ENCODE measurements at places on chromosomes 7 and 10.
A peak's percentile ranks its signal among the peaks of the same experiment; 100 is the strongest.

DNA sequence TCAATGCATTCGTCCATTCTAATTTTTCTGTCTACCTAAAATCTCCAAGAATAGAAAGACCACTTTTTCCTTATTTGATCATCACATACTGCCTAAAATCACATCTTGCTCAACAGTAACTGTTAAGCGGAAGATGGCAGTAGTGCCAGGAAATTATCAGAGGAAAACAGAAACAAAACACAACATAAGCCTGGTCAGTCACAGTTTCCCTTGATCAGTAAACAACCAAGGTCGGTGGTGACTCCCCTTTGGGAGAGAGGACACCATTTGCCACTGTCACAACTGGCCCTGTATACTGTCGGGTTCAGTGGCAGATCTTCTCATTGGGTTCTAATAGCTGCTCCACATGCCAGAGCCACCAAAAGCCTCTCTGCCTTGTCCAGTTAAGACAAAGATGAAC, 106.6 kb downstream of the PLXNA4 start:
- no peak for DNase-seq

DNA sequence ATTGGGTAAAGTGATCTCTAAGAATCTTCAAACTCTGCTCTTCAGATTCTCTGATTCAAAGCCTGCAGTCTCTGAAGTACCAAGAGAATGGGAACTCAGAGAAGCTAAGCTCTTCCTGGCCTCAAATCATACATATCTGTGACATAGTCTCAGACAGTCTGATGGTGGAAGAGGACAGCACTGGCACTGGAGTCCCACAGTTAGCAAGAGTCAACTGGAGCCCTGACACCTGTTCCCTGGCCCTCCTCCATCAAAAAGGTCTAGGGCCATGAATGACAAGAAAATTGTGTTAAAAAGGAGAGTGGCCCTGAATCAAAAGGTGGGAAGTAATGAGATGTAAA, 37.7 kb downstream of the PRSS2 start:
- DNase-seq: no peak

GRCh38 chr10:131071721-131072120, 239.8 kb downstream of the TCERG1L start:
- no peak for DNase-seq

- peak; percentile 2 for DNase-seq
Measured at GRCh38 chr10:75211007-75211691, 553 bp downstream of the VDAC2 start.

GRCh38 chr7:15750727-15751126, 64.2 kb upstream of the MEOX2 start:
- DNase-seq: no peak

DNA sequence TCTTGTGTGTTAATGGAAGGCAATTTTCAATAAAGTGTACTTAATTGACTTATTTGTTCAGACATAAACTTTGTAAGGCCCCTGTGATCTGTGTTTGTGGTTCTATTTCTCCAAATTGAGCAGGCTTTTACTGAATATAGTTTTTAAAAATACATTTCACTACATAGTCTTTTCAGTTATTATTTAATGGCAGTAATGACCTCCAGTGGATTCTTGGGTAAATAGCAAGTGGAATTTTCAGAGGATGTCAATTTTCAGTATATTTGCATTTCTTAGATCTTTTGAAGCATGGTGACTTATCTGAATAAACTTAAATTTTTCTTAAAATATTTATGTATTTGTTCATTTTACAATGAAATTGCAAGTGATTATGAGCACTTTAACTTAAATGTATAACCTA, 203.1 kb upstream of the PCLO start:
- DNase-seq: no peak

DNA sequence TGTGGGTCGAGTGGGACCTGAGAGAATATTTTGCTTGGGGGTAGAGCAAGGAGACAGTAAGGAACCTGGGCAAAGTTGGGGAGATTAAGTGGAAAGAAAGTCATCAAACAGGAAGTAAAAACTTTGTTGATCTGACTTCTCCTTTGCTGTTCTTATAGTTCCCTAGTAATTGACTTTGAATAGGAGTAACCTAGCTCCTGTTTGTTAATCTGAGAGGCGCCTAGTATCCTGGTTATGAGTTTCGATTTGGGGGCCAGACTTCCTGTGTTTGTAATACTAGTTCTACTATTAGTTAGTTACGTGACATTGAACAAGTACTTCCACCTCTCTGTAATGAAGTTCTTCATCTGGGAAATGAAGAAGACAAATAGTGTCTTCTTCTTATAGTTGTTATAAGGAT, 99.1 kb downstream of the ZNF365 start:
- no peak for DNase-seq

- DNase-seq: no peak
Measured at GRCh38 chr10:71799608-71800453, 26.5 kb upstream of the VSIR start.

DNA sequence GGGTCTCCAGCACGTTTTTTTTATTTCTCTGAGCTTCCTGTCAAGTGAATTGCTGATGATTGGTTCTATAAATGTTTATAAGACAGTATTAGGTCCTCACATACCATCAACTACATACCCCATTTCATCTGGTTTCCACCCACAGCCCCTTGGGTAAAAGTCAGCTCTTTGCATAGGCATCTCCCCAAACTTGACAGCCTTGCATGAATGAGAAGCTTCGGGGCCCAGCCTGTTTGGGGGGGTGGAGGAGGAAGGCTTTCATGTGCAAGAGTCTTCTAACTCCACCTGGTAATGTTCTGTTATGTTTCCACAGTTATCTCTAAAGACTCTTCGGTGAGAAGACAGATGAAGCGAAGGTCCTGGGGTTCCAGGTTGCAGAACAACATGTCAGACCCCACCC, 75.4 kb downstream of the SCRN1 start:
- DNase-seq: no peak

DNA sequence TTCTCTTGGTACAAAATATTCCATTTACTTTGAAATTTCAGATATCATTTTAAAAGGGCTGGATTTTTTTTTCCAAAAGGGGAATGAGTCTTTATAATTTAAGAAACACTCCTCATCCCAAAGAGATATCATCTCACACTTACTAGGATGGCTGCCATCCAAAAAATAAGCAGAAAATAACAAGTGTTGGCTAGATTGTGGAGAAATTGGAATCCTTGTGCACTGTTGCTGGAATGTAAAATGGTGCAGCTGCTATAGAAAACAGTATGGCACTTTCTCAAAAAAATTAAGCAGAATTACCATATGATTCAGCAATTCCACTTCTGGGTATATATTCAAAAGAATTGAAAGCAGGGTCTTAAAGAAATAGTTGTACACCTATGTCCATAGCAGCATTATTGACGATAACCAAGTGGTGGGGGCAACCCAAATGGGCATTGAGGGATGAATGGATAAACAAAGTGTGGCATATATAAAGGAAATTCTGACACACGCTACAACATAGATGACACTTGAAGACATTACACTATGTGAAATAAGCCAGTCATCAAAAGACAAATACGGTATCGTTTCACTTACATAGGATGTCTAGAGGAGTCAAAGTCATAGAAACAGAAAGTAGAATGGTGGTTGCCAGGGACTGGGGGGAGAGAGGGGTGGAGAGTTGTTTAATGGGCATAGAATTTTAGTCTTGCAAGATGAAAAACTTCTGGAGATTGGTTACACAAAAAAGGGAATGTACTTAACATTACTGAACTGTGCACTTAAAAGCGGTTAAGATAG, 53.8 kb downstream of the LSM5 start:
- no peak for DNase-seq

DNA sequence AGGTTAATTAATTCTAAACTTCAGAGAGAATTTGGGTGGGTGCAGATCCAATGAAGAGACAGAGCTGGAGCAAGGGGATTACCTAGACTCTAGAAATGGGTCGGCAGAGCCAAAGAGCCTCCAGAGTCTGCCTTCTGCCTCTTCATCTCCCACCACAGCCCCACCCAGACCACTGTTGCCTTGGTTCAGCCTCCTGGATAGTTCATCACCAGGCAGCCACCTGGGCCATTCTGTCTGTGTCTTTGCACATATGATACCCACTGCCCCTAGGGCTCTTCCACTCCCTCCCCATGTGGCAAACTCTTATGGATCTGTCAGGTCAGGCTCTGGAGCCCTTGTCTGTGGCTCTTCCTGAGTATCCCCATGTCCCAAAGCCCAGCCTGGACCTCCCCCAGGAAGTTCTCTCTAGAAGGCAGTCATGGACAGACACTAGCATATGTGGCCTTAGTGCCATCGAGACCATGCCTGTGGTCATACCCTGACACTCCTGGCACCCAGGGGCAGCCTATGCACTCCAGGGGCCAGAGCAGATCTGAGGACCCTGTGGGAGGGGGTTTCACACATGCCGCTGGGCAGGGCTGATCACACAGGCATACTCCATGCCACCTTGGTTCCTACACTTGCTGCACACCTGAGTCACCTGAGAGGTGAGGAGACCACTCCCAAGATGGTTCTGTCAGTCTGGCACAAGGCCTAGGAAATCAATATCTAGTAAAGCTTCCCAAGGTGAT, 41.6 kb downstream of the FRMPD2 start:
- DNase-seq: no peak

DNA sequence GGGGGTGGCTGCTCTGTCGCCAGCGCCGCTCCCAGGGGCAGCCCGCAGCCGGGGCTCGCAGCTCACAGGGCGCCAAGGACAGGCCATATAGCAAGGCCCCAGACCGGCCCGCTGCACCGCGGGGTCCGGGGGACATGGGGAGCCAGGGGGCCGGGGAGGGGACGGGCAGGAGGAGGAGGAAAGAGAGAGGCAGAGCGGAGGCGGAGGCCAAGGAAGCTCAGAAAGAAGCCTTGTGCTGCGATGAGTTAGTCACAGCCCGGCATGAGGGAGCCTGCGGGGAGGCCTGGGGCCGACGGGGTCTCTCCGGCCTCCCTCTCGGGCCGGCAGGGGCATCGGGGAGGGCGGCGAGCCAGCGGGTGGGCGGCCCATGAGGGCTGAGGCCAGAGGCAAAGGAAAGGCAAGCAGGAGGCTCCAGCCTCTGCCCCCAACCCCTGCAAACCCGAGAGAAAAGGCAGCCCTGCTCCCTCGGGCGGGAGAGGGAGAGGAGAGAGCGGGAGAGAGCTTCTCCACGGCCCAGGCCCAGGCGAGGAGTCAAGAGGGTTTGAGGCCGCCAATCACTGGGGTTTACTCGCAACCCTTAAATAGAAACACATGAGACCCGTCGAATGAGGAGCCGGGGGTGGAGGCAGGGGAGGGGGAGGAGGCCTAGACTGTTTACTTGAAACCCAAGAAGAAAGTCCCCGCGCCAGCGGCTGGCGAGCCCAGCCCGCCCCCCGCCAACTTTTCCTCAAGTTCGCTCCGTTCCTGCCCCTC, 167.9 kb downstream of the NEURL1 start:
- peak; percentile 44 for DNase-seq

GRCh38 chr10:91590904-91591796, 41.7 kb downstream of the PPP1R3C start:
- no peak for DNase-seq

GRCh38 chr7:142615508-142615907, 133.8 kb upstream of the PRSS1 start:
- no peak for DNase-seq

- DNase-seq: no peak
Measured at GRCh38 chr10:92801978-92802872, 46.1 kb upstream of the EXOC6 start.

DNA sequence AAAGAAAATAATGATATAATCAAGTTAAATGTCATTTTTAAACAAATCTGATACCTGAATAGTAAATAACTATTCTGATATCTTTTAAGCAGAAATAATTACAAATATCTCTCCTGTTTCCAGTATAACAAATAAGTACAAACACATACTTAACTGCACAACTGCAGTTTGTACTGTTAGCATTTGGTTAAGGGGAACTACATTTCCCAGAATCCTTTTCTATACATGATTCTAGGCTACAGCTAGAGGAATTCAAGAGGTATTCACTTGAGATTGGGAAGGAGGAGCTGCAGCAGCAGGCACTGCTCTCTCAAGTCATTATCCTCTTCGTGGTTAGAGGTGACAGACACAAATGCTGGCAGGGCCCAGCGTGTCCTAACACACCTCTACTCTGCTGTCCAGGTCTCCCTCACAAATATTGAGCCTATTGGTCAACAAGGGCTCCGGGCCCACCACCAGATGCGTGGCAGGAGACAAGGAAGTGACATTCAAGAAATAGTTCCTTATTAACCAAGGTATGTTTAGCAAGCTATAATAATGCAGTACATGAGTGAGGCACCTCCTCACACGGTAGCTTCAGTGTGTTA, 255.1 kb upstream of the MKLN1 start:
- no peak for DNase-seq

DNA sequence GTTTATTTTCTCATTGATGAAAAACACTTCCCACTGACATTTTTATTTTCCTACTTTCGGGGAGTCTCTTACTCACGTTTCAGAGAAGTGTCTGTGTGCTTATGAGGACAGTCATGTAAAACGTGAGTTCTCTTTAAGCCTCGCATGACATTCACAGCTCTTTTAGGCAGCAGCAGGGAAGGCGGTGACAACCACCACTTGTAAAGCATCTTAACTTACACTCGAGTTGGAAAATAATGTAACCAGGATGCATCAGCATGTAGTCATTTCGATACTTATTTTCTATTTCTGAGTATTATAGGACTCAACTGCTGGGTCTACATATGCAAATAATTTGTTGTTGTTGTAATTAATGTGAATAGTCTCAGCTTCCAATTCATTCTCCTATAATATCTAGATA, 153.6 kb downstream of the SEMA3D start:
- no peak for DNase-seq

- no peak for DNase-seq
Measured at GRCh38 chr7:113731571-113731970, 187.2 kb downstream of the PPP1R3A start.

- DNase-seq: no peak
Measured at GRCh38 chr7:157693071-157693520, 356.3 kb downstream of the DNAJB6 start.

- DNase-seq: no peak
Measured at GRCh38 chr7:148950806-148951205, 66.7 kb upstream of the EZH2 start.

GRCh38 chr10:18949391-18949790, 99.2 kb upstream of the MALRD1 start:
- no peak for DNase-seq

DNA sequence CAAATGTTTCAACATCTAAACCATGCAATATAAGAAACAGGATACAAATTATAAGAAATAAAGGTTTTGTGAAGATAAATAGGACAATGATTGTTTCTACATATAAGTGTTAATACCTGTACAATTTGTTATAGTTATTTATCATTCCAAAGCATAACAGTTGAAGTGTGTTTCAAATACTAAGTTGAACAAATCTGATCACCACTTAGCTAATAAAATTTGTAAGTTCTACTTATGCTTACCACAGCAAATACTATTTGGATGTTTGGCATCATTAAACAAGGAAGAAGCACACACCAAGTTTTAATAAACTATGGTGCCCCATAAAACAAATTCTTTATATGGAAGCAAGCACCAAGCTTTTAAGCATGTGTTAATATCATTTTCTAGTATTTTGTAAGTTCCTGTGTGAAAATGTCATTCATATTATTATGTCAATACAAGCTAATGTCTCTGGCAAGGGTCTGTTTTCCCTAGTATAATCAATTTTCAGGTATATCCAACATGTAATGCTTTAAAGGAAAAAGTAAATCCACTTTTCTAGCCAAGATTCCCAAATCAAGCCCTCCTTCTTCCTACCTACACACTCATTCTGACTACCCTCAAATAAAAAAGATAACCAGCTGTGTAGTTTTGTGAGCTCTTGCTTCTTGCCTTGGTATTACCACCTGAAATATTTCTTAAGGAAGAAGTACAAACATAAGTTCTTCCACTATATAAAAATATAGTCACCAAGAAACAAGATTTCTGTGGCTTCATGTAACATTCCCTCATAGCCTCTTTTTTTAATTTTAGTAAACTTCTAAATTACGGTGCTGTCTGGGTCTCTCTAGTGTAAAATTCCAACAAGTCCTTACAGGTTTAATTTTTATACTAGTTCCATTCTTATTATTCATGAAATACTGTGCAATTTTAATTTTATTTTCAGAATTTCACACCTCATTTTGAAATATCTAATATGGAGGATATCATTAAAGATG, 9.2 kb downstream of the SKAP2 start:
- DNase-seq: no peak

Measured in T follicular helper cell (primary cell).